Ovary (tissue), 10 donors: ENCODE measurements at places on chromosomes 2 and 18. TPM values are rescaled to one million over a fixed set of nuclear protein-coding genes. Genes with fewer than 3 reads are reported as not detected.

The MOGAT1 gene
- not detected for total RNA-seq

The LHCGR gene
- 0.86 TPM for total RNA-seq

The TEKT4 gene
- total RNA-seq = 0.30 TPM

The SCN2A gene
- 0.63 TPM for total RNA-seq

The ABHD1 gene
- 1.6 TPM for total RNA-seq

The RFTN2 gene
- 22.1 TPM for total RNA-seq

The DSG4 gene
- total RNA-seq = not detected

The CRIM1 gene
- total RNA-seq = 87.8 TPM

The GGCX gene
- 32.6 TPM for total RNA-seq
